ENCODE measurements at places on chromosomes 5 and 9.
A peak's percentile ranks its signal among the peaks of the same experiment; 100 is the strongest.

DNA sequence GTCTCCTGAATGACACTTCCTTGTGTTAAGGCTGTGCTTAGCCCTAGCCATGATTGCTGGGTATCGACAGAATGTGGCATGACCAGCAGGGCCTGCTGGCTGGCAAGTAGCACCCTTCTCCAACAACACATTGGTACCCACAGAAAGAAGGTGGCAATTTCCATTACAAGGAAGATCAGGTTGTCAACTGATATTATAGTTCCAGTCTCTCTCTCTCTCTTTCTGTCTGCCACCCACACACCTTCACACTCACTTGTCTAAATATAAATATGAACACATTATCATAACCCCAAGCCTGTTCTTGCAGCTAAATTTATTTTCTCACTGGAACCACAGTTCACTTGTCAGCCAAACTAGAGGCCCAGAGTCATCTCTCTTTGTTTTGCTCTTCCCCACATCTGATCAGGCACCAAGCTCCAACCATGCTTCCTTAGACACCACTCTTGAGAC, 408.1 kb upstream of the PIK3R1 start:
- DNase-seq = no peak

DNA sequence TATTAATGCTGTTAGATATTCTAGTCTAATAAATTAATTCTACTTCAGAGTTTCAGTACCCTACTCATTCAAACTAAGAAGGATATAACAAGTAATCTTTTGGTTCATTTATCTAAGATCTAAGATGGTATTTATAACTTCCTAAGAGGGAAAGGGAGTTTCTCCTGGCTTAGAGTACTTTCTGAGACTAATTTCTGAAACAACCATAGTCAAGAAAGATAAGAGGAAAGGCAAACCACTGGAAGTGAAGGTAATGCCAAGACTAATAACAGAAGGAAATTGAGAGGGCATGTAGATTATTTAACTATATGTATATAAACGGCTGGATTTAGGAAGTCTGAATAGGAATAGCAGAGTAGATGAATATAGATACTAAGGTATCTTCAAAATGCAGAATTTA, 112.4 kb upstream of the ACOT12 start:
- DNase-seq = no peak

- DNase-seq = no peak
These were observed 484.6 kb upstream of the PIK3R1 start for GRCh38 chr5:67730917-67731474.

GRCh38 chr9:16754662-16755061, 115.8 kb downstream of the BNC2 start:
- no peak for DNase-seq

- DNase-seq = no peak
These were observed 56.0 kb downstream of the AOPEP start for GRCh38 chr9:94782355-94783101.

GRCh38 chr9:74610523-74611061, 113.5 kb downstream of the RORB start:
- DNase-seq = no peak

- DNase-seq = no peak
These were observed 2.4 kb downstream of the TLR4 start for GRCh38 chr9:117706421-117707116.

- no peak for DNase-seq
These were observed 112.6 kb downstream of the TMC1 start for GRCh38 chr9:72633966-72634365.

- no peak for DNase-seq
These were observed 386.8 kb downstream of the TRIM36 start for GRCh38 chr5:114782869-114783268.

GRCh38 chr9:116555556-116556155, 131.4 kb upstream of the TRIM32 start:
- DNase-seq = no peak

GRCh38 chr5:176676361-176676824, 29.1 kb downstream of the TSPAN17 start:
- no peak for DNase-seq

- DNase-seq = no peak
These were observed 90.0 kb upstream of the ITGA2 start for GRCh38 chr5:52898961-52899680.

DNA sequence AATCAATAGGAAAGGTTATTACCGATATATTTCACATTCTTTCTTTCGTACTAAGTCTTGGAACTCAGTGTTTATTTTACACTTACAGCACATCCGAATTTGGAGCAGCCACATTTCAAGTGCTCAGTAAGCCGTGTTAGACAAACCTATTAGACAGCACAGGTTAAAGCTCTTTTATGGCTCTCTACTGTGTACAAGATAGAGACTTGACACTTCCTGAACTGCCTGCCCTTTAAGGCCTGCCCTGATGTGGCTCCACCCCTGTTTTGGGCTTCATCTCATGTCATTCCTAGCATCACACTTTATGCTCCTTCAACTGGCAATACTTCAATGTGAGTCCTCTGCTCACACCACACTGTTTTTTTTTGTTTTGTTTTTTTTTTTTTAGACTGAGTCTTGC, 23.5 kb upstream of the SUSD1 start:
- DNase-seq = no peak

DNA sequence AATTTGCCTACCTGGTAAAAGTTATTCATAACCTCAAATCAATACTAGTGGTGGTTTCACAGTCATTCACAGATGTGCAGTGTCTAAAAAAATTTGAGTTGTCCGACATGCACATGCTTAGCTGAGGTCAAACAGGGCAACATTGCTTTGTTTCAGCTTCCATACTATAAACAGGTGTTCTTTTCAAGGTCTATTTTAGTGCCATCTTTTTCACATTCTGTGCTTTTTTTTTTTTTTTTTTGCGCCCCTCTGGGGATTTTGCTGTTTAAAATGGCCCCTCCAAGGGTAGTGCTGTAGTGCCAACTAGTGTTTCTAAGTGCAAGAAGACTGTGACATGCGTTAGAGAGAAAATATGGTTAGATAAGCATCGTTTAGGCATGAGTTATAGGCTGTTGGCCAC, 14.5 kb downstream of the PHAX start:
- DNase-seq = no peak

- DNase-seq = peak; percentile 39
These were observed 2.5 kb downstream of the IL11RA start for GRCh38 chr9:34654323-34655051.

DNA sequence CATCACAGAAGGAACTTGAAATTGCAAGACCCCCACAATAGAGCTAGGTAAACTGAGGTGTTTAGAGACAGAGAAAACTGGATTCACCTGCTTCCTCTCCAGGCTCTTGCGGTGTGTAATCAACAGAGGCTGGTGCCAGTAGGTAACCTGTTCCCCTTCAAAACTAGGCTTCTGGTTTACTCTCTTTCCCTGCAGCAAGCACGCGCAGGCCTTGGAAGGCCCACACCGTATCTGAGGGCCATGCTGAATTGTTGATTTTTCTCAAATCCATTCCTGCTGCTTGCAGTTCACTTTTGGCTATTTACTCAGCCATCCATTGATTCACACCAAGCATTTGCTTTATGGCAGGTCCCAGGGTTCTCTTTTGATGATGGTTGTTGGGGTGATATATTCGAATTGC, 667 bp upstream of the FRRS1L start:
- DNase-seq = no peak

- DNase-seq = no peak
These were observed 71.8 kb upstream of the TNFAIP8 start for GRCh38 chr5:119284031-119284430.

- DNase-seq = no peak
These were observed 84.0 kb downstream of the MAST4 start for GRCh38 chr5:66680221-66680620.

DNA sequence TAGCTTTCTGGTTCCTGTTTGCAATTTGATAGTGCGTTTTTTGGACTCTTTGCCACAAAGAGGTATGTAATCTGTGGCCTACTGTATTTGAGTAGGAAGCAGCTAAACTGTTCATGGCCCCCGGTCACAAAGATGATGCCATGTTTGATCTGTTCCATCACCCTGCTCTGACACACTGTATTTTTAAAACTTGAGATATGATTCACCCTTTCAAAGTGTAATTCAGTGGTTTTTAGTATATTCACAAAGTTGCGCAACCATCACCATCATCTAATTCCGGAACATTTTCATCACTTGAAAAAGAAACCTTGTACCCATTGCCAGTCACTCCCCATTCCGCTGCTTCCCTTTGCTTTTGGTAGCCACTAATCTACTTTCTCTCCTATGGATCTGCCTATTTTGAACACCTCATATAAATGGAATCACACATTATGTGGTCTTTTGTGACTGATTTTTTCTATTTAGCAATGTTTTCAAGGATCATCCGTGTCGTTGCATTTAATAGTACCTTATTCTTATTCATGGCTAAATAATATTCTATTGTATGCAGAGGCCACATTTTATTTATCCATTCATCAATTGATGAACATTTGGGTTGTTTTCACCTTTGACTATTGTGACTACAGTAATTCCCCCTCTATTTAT, 141.6 kb downstream of the NR3C1 start:
- DNase-seq = no peak

GRCh38 chr5:142145106-142145900, 36.7 kb downstream of the NDFIP1 start:
- no peak for DNase-seq

- no peak for DNase-seq
These were observed 47.3 kb upstream of the COL5A1 start for GRCh38 chr9:134594078-134594941.

DNA sequence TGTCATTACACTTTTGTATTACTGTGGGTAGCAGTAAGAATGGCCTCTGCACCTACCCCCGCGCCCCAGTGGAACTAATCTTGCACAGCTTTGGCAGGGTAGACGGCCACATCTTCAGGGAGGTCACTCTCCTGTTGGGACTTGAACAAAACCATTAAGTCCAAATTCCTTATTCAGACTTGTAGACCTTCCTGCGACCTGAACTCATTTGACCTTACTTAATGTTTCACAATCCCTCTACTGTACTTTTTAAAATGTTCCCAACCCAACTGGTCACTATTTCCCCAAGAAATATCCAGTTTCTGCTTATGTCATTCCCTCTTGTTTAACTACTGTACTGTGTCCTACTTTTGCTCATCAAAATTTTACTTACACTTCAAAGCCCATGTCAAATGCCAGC, 5.3 kb upstream of the FAM120AOS start:
- no peak for DNase-seq

DNA sequence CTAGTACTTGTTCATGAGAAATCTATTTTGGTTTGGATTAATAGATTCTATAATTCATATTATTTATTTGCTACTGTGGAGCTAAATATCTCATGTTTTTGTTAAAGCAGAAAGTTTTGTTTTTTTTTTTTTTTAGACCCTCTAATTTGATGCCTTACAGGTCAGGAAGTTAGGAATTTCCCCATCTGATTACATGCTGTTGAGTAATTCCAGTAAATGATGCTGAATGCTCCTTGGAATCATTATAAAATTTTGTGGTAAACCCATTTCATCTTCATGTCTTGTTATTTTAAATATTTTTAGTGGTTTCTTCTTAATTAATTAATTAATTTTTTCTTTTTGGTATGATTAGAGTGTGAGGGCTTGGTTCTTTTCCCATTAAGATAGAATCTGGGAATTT, 35.6 kb downstream of the NNT start:
- DNase-seq = no peak

DNA sequence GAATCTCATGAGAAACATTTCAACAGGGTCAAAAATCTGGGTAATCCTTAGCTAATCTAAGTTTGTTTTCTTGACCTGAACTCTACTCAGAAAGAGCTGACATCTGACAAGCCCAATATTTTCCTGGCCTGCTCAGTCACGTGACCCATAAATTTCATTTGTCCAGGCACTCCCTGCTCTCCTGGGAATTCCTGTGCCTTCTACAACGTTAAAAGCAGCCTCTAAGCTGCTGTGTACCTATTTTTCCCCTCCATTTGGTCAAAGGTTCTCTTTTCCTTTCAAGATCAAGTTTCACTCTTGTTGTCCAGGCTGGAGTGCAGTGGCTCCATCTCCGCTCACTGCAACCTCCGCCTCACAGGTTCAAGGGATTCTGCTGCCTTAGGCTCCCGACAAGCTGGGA, 148.8 kb upstream of the ABCA1 start:
- no peak for DNase-seq

GRCh38 chr9:22005702-22006606, 3.2 kb downstream of the CDKN2B start:
- no peak for DNase-seq

DNA sequence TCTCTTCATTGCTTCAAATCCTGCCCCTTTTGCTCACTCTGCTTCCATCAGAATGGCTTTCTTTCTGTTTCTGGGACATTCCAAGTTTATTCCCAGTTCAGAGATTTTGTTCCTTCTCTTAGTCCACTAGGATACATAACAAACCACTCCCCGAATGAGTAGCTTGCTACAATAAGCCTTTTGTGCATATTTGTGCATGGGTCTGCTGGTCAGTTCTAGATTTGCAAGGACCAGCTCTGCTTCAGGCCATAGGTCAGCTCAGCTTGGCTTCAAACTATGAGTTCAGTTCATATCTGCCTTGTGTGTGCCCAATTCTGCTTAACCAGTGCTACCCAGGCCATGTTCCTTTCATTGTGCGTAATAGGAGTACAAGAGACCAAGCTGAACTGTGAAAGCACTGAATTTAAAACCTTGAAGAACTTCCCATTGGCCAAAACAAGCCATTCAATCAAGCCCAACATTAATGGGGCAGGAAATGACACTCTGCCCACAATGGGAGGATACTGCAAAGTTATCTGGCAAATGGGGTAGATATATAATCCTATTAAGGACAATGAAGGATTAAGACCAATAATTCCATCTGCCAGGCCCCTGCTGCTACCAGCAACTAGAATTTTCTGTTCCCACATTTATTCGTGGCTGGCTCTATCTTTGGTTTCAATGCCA, 328.8 kb downstream of the PRELID2 start:
- no peak for DNase-seq

DNA sequence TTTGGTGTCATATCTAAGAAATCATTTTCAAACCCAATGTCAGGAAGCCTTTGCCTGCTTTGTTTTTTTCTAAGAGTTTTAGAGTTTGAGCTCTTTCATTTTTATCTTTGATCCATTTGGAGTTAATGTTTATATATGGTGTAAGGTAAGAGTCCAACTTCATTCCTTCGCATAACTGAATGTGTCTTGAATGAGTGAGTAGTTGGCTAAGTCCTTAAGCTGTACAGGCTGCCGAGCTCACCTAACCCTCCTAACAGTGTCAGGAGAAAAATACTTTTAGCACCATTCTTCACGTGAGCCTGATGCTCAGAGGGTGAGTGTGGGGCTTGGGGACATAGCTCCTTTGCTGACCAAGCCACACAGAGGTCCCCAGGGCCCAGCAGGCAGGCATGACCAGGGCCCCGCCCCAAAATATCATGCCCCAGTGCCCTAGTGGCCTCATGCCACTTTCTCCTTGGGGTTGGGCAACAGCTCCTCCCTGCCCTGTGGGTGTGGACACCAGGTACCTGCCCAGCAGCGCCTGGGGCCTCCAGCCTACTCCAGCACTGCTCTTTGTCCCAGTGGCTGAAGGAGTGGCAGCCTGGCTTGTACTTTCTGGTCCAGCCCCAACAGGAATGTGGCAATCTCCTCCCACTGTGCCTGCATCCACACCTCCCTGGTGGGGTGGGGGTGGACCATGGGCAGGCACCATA, 17.2 kb downstream of the PPARGC1B start:
- no peak for DNase-seq

GRCh38 chr9:95773053-95773418, 102.5 kb upstream of the ERCC6L2 start:
- DNase-seq = no peak
